ENCODE measurements at places on chromosomes 11 and 22. TPM values are rescaled to one million over a fixed set of nuclear protein-coding genes. Genes with fewer than 3 reads are reported as not detected.

Gene LIMK2
- 10.7 TPM for polyA plus RNA-seq

Gene C1QTNF5
- 0.76 TPM for polyA plus RNA-seq

Gene APOL5
- not detected for polyA plus RNA-seq

Gene ZNF214
- polyA plus RNA-seq = 2.5 TPM

Gene YPEL1
- polyA plus RNA-seq = 2.4 TPM

Gene TPBGL
- 0.03 TPM for polyA plus RNA-seq

- peaks cover 10% of the 10 kb centered on the region for H3K4me1 ChIP-seq
- DNase-seq = no peak
- H3K36me3 ChIP-seq = peaks cover 23% of the 10 kb centered on the region
Observed at GRCh38 chr11:64251753-64252002, 348 bp downstream of the PLCB3 start.

GRCh38 chr11:100403816-100404215, 283.3 kb upstream of the ARHGAP42 start:
- H3K4me1 ChIP-seq = no peaks in the 10 kb centered on the region
- no peak overlapping the region for H3K4me3 ChIP-seq
- H3K36me3 ChIP-seq = no peaks in the 10 kb centered on the region
- H3K27me3 ChIP-seq = no peaks in the 10 kb centered on the region

GRCh38 chr11:24819006-24819405, 322.2 kb downstream of the LUZP2 start:
- DNase-seq = no peak
- no peaks in the 10 kb centered on the region for H3K36me3 ChIP-seq
- H3K4me3 ChIP-seq = no peak overlapping the region
- no peaks in the 10 kb centered on the region for H3K4me1 ChIP-seq
- no peaks in the 10 kb centered on the region for H3K27me3 ChIP-seq
- no peak overlapping the region for H3K27ac ChIP-seq

DNA sequence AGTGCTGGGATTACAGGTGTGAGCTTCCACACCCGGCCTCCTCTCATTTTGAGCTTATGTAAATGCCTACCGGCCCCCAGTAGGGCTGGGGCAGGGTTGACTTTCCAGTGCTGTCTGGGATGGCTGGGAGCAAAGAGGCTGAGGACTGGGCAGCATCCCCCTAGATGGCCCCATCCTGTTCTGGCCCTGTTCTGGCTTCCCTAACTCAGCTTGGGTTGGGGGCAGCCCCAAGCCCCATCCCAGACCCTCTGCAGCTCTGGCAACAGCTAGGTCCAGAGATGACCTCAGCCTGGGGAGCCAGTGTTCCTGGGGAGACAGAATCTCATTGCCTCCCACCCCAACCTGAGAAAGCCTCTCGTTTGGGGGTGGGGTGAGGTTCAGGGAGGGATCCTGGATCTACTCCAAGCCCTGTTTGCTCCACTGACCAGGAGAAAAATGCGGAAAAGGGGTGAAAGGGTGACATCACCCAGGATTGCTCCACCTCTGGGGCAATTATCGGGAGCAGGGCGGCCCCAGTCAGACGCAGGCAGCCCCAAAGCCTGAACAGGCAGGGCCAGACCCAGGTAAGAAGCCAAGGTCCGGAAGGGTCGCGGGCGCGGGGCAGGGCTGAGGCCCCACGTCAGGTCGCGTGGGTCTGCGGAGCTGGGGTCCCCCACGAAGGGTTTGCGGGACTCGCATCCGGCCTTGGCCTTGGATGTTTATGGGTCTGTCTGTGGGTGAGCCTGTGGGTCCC, at the start of gene PNPLA2:
Gene PNPLA2, plus strand, starts transcription at position 519 of the 733 bp plus-strand sequence. CDS start 805 bp downstream, outside the sequence.
- H3K4me3 ChIP-seq = peak within 1 kb of the TSS; percentile 79
- H3K36me3 ChIP-seq = peaks cover 5% of the 10 kb centered on the region
- peaks cover 26% of the 10 kb centered on the region for H3K4me1 ChIP-seq
- H3K27me3 ChIP-seq = no peaks in the 10 kb centered on the region
- H3K27ac ChIP-seq = peak within 1 kb of the TSS; percentile 73
- no peak for DNase-seq

- H3K4me1 ChIP-seq = peaks cover 6% of the 10 kb centered on the region
- no peaks in the 10 kb centered on the region for H3K27me3 ChIP-seq
- DNase-seq = no peak
Observed at GRCh38 chr22:42978453-42979103, 36.4 kb downstream of the PACSIN2 start.

DNA sequence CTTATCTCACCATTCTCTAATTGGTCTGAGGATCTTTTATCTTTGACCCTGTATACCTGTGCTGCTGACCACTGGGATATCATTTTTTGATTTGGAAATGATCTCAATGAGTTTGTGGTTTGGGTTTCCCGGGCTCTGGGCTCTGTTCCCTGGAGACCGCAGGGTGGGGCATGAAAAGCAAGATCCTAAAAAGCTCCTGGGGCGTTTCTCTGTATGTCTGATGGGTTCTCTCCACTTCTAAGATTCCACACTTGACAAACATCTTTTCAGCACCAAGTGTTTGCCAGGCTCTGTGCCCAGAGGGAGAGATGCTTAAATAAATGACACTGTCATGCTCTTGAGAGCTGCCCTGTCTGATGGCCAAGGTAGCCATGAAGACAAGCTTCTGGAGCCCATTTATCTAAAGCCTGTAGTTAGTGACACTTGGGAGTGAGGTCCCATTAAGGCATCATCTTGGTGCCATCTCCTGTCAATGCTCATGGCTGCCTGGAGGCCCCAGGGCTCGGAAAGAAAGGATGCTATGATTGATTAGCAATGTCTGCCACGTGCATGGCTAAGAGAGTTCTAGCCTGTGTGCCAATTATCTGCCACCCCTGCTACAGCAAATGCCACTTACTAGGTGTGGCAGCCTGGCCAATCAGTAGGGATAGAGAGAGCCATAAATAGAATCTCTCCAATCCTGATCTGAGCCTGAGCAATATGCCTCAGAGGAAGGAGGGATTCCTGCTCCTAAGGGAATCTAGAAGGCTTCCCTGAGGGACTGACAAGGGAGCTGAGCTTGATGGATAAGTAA, 531.6 kb downstream of the MN1 start:
- no peak for DNase-seq
- peaks cover 13% of the 10 kb centered on the region for H3K4me1 ChIP-seq
- no peak overlapping the region for H3K4me3 ChIP-seq
- H3K27ac ChIP-seq = no peak overlapping the region
- H3K27me3 ChIP-seq = 0 out of 2 replicates have a peak, but pooled peaks cover 7% of the 10 kb centered on the region

DNA sequence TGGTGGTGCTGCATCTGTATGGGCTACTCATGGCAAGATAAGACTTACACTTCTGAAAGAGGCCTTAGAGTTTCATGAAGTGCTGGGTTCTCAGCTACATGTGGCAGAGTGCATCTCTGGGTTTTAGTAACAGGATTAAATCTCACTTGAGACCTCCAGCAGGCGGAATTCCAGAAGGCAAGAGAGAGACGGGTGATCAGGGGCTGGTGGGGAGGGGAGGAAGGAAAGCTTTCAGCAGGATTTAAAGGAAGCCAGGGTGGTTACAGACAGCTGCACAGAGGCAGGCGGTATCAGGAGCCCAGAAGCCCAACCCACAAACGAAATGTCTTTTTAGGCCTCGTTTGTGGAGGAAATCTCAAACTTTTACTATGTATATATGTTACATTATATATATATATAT, 56.2 kb upstream of the CD82 start:
- no peak overlapping the region for H3K4me3 ChIP-seq
- H3K36me3 ChIP-seq = no peaks in the 10 kb centered on the region
- no peaks in the 10 kb centered on the region for H3K4me1 ChIP-seq
- no peak for DNase-seq
- no peak overlapping the region for H3K27ac ChIP-seq
- H3K27me3 ChIP-seq = no peaks in the 10 kb centered on the region

DNA sequence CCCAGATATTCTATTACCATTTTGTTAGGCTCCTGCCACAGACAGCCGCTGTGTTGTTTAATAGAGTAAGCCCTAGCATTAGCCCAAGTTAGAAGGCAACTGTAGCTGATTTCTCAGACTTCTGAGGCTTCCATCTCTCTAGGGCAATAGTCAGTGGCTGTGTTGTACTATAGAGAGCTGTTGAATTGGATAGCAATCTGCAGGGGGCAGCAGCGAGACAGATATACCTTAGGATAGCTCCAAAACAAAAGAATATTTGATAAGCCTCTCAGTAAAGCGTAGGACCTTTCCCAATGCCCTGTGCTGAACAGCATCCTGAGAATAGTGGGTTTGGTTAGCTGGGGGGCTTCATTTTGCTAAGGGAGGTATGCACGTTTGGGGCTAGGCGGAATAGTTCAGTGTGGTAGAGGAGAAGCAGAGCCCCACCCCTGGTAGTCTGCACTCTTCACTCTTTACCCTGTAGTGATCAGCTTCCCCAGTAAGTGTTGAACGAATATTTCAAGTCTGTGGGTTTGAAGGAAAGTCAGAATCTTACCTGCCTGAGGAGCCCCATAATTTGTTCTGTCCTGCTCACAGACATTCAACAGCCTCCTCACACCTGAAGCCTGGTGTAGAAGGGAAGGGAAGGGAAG, 515.1 kb downstream of the INSC start:
- no peak for DNase-seq
- no peaks in the 10 kb centered on the region for H3K36me3 ChIP-seq
- H3K4me3 ChIP-seq = 0 out of 2 replicates have a peak overlapping the region, but pooled peaks have one; percentile 16
- no peak overlapping the region for H3K27ac ChIP-seq
- no peaks in the 10 kb centered on the region for H3K27me3 ChIP-seq

DNA sequence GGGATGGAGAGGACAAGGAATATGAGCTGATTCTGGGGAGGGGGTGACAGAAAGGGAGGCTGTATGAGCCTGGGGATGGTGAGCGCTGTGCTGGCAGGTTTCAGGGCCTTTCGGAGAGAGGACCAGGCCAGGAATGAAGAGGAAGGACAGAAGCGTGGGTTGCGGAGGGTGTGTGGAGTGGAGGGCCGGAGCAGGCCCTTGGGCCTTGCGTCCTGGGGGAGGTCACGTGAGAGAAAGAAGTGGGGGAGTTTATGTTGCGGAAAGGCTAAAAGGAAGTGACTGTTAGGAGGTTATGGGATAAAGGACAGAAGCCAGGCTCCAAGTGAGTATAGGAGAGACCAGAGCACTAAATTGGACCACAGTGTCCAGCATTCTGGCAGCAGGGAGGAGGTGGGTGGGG, 17.5 kb downstream of the BCR start:
- DNase-seq = no peak
- no peak overlapping the region for H3K4me3 ChIP-seq

DNA sequence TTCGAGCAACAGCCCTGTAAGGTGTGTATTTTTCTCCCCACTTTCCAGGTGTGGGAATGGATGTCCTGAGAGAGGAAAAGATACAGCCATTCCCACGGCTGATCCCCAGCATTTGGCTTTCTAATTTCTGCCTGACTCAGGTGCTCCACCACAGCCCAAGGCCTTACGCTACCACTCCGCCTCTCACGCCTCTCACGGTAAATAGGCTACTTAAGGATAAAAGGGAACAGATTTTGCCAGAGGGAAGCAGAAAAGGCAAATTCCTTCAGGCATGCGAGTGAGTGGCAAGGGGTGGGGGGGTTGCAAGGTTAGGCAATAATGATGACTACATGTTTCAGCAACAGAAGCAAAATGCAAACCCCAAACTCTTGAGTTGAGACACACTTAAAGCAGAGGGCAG, 9.2 kb downstream of the PVALB start:
- no peaks in the 10 kb centered on the region for H3K4me1 ChIP-seq
- peaks cover 44% of the 10 kb centered on the region for H3K27me3 ChIP-seq
- DNase-seq = no peak
- no peak overlapping the region for H3K27ac ChIP-seq

DNA sequence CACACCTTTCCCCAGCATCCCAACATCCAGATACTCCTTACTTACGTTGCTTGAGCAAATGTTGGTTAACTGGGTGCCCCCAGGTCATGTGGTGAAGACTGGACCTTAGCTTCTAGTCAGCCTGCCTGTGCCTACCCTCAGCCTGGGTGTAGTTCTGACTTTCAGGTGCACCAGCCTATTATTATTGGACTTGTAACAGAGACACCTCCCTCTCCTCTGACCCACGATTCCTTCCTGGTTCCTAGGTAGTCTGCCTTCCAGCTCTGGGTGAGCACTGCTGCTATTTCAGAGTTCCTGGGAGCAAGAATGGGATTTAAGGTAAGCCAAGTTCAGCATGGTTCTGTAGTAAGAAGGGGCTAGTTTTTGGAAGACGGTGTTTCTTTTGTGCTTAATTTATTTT, 138.2 kb downstream of the DSCAML1 start:
- no peak for DNase-seq
- H3K36me3 ChIP-seq = no peaks in the 10 kb centered on the region

DNA sequence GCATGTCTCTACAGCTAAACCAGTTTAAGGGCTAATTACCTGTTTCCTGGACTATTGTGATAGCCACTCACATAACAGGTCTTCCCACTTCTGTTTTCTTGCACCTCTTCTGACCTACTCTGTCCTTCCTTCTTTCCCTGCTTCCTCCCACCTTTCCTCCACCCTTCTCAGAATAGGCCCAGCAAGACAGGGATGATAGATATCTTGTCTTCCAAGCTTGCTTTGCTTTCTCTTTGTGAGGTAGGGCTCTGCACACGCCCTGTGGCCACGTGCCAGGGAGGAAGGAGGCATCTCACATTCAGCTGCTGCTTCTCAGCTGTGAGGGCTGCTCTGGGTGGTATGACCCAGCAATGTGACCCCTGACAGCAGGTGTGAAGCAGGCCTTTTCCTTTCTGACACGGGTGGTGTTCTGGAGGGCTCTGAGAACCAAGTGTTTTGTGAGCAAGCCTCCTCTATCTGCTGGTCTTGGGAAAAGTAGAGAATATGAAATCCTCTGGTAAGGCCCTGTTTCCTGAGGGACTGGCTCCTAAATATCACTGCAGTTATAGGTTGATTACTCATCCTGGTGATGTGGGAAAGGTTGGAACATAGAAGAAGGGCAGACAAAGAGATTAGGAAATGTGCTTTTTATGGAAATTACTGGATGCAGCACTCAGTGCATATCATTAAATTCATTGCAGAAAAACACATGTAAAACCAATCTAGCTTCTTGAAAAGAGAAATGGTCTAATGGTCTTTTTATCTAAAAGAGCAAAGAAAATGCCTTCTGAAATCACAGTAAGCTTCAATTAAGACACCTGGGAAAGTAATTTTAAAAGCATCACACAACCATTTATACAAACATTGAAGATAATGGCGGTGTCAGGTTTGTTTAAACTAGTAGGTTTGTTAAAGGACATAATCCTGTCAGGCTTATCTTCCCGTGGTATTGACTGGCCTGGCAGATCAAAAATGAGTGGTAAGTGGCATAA, 8.5 kb downstream of the AMOTL1 start:
- peaks cover 38% of the 10 kb centered on the region for H3K4me1 ChIP-seq
- H3K36me3 ChIP-seq = no peaks in the 10 kb centered on the region
- H3K27me3 ChIP-seq = no peaks in the 10 kb centered on the region
- peak overlapping the region; percentile 67 for H3K27ac ChIP-seq

- no peak for DNase-seq
- no peak overlapping the region for H3K27ac ChIP-seq
- H3K4me3 ChIP-seq = no peak overlapping the region
- H3K36me3 ChIP-seq = no peaks in the 10 kb centered on the region
- no peaks in the 10 kb centered on the region for H3K27me3 ChIP-seq
Observed at GRCh38 chr11:95121698-95122097, 32.1 kb downstream of the ENDOD1 start.

All from SK-N-SH (cell line).